ENCODE measurements at places on chromosomes 12 and 14. TPM values are rescaled to one million over a fixed set of nuclear protein-coding genes. Genes with fewer than 3 reads are reported as not detected.

Gene TEX52
- not detected for total RNA-seq

Gene TAS2R8
- total RNA-seq = not detected

Gene SERPINA6
- not detected for total RNA-seq

Gene RNF41
- 99.1 TPM for total RNA-seq

Gene SLC39A2
- total RNA-seq = 0.59 TPM

Gene SLIRP
- total RNA-seq = 88.9 TPM

All from gastroesophageal sphincter (tissue), 4 donors.